Right renal pelvis (tissue), 4 donors: ENCODE measurements at places on chromosomes 12 and 14. TPM values are rescaled to one million over a fixed set of nuclear protein-coding genes. Genes with fewer than 3 reads are reported as not detected.

- no peak for DNase-seq
These were observed 45.4 kb downstream of the AEBP2 start for GRCh38 chr12:19484738-19485137.

GRCh38 chr12:71440345-71440762 is 756 bp downstream of the LGR5 start:
- DNase-seq = no peak

- no peak for DNase-seq
These were observed 702.7 kb downstream of the MED13L start for GRCh38 chr12:115574826-115575225.

KIF26A gene
- polyA plus RNA-seq = 15.4 TPM

BEST3 gene
- 0.49 TPM for polyA plus RNA-seq

RD3L gene
- polyA plus RNA-seq = not detected

KRT83 gene
- not detected for polyA plus RNA-seq
